Tongue (tissue), 3 donors: ENCODE measurements at places on chromosomes 4 and X. TPM values are rescaled to one million over a fixed set of nuclear protein-coding genes. Genes with fewer than 3 reads are reported as not detected.

DNA sequence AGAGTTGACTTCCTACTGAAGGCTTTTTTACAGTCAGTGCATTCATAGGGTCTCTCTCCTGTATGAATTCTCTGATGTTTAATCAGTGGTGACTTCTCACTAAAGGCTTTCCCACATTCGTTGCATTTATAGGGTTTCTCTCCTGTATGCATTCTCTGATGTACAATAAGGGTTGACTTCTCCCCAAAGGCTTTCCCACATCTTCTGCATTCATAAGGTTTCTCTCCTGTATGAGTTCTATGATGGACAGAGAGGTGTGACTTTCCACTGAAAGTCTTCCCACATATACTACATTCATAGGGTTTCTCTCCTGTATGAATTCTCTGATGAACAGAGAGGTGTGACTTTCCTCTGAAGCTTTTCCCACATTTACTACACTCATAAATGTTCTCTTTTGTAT, 45.2 kb downstream of the ZNF674 start:
- no peak for DNase-seq

GRCh38 chr4:105022811-105023667, 123.6 kb upstream of the TET2 start:
- DNase-seq: no peak

- DNase-seq: no peak
Measured at GRCh38 chr4:128388352-128388630, 100.7 kb upstream of the PGRMC2 start.

DNA sequence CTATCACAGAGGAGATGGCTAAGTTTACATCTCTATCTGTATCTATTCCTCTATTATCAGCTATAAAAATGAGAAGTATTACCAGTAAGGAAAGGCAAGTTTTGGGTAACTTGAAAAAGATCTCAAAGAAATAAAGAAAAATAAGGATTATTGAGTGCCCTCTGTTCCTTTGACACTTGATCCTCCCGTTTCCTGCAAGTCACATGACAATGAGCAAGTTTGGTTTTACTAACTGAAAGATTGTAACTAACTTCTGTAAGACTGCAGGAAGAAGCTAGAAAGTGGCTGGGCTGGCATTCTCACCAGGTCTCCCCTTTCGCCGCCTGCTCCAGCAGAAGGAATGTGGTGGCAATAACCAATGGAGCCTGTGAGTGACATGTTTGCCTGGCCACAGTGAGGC, 59.2 kb downstream of the ARHGAP24 start:
- no peak for DNase-seq

DNA sequence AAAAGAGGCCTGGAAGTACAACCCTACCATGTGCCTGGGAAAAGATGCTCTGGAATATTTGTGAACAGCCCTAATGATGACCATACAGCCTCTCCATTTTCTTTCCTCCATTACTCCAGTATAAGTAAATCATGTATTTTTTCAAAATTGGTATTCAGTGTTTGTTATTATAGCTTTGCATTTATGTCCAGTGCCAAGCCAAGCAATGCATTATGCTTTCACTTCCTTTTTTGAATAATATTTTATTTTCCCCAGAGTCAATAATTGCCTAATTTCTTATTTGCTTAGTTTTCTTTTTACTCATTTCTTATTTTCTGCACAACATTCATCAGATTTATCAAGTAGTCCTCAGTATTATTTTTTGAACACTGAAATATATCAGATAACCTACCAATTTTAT, 49.3 kb upstream of the EOLA2 start:
- no peak for DNase-seq

DNA sequence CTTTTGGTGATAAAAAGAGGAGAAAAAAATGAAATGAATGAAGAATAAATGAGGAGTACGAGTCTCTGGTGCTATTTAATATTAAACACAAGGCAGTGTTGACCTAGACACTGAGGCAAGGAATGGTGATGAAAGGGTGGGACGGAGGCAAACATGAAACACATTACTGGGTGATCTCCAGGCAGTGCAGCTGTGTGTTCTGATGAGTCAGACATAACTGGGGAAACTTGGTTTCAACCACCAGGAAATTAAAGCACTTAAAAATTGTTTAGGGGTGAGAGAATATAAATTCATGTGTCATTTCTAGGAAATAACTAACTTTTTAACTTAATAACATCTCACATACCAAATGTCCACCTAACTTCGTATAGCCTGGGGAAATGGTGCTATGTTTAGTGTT, 19.7 kb upstream of the CXCL6 start:
- no peak for DNase-seq

- DNase-seq: peak; percentile 77
Measured at GRCh38 chrX:71652405-71652804, 14.9 kb upstream of the LOC101059915 start.

- no peak for DNase-seq
Measured at GRCh38 chr4:29553846-29554245, 1166.3 kb upstream of the PCDH7 start.

DNA sequence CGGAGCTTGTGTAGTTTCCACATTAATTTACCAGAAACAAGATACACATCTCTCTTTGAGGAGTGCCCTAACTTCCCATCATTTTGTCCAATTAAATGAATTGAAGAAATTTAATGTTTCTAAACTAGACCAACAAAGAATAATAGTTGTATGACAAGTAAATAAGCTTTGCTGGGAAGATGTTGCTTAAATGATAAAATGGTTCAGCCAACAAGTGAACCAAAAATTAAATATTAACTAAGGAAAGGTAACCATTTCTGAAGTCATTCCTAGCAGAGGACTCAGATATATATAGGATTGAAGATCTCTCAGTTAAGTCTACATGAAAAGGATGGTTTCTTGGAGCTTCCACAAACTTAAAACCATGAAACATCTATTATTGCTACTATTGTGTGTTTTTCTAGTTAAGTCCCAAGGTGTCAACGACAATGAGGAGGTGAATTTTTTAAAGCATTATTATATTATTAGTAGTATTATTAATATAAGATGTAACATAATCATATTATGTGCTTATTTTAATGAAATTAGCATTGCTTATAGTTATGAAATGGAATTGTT, at the start of gene FGB:
Gene FGB, plus strand, starts transcription at position 315 of the 558 bp plus-strand sequence. Its CDS starts 8 bp downstream, at position 323.
- DNase-seq: no peak

GRCh38 chrX:70049406-70049805, 332 bp downstream of the AWAT2 start:
- DNase-seq: no peak

- DNase-seq: no peak
Measured at GRCh38 chr4:24212642-24213041, 322.8 kb upstream of the PPARGC1A start.

DNA sequence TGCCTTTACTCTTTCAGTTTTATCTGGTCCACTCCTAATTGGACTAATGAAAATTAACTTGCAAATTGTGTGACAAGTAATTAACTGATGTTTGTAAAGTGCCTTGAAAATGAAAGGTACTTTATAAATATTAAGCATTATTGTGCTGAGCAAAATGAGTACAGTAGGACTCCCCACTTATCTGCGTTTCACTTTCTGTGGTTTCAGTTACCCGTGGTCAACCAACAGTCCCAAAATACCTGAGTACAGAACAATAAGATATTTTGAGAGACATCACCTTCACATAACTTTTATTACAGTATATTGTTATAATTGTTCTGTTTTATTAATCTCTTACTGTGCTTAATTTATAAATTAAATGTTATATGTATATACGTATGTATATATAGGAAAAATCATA, 27.4 kb upstream of the JADE3 start:
- no peak for DNase-seq

DNA sequence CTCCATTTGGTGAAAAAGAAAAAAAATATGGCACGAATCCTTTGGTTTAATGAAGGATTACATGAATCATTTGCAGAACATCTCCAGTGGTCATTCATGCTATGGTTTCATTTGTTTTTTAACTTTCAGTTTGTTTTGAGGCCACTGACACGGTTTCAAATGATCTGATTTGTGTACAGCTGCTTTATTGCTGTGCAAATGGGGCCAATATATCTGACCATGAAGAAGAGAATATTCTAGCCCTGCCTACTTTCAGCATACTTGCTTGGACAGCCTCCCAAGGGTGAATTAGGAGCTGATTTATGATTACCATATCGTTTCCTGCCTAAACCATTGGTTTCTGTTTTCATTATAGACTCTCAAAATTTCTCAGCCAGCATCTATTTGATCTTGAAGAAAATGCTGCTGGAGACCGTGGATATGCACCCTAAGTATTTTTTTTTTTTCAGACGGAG, 30.7 kb downstream of the SPARCL1 start:
- DNase-seq: peak; percentile 79

- peak; percentile 77 for DNase-seq
Measured at GRCh38 chr4:88706574-88706973, 8.9 kb upstream of the NAP1L5 start.

DNA sequence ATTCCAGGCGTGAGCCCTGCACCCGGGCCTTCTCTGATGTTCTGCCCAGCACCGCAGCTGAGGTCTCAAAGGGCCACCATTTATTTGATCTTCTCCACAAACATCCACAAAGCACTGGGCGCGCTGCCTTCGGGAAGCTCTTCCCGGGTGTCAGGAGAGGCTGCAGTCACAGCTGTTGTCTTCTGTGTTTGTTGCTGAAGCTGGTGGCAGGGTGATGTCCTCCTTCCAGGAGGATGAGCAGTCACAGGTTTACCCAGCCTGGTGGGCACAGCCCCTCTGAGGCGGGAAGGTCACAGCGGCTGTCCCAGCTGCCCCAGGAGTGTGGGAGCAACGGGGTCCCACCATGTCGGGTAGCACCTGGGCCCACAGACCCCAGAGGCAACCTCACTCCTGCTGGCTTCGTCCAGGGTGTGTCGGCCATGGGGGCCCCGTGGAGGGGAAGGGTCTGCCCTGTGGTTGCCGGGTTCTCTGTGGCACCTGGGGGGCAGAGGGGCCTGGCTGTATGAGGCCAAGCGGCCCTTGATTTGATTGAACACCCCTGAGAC, 27.6 kb downstream of the FGFRL1 start:
- peak; percentile 69 for DNase-seq

GRCh38 chr4:141711211-141711610, 74.8 kb downstream of the IL15 start:
- DNase-seq: peak; percentile 14

- DNase-seq: no peak
Measured at GRCh38 chrX:2413969-2414368, 86.8 kb downstream of the DHRSX start.

- peak; percentile 29 for DNase-seq
Measured at GRCh38 chrX:96244955-96245354, 439.7 kb upstream of the DIAPH2 start.

DNA sequence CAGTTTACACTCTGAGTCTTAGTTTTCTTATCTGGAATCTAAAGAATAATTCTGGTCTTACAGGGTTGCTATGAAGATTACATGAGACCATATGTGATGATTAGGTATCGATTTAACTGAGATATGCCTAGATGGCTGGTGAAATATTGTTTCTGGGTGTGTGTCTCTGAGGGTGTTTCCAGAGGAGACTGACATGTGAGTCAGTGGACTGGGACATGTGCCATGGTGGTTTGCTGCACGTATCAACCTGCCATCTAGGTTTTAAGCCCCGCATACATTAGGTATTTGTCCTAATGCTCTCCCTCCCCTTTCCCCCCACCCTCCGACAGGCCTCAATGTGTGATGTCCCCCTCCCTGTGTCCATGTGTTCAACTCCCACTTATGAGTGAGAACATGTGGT, 186.0 kb upstream of the CXorf66 start:
- DNase-seq: no peak

MAGEC1 gene
- not detected for total RNA-seq

SSX4 gene
- total RNA-seq: not detected

SLC7A11 gene
- 0.62 TPM for total RNA-seq

PABPC1L2A gene
- not detected for total RNA-seq

DGAT2L6 gene
- not detected for total RNA-seq

MAGEA1 gene
- total RNA-seq: not detected

SERTM2 gene
- total RNA-seq: 7.9 TPM

RHOXF2B gene
- total RNA-seq: not detected

PCDH7 gene
- total RNA-seq: 65.0 TPM

GLUD2 gene
- total RNA-seq: 2.8 TPM

PNMA6A gene
- total RNA-seq: 2.1 TPM

JCHAIN gene
- 1.0 TPM for total RNA-seq

WDR44 gene
- 47.5 TPM for total RNA-seq

GNPDA2 gene
- 24.6 TPM for total RNA-seq

BMX gene
- total RNA-seq: 3.4 TPM

XAGE1A gene
- total RNA-seq: not detected

TGIF2LX gene
- not detected for total RNA-seq

PTPN13 gene
- total RNA-seq: 32.8 TPM

UGT2B10 gene
- total RNA-seq: not detected

NWD2 gene
- total RNA-seq: 0.41 TPM

HTN3 gene
- not detected for total RNA-seq

CLNK gene
- total RNA-seq: not detected

NDNF gene
- 51.1 TPM for total RNA-seq
